ENCODE measurements at places on chromosomes 11 and 22.
A peak's percentile ranks its signal among the peaks of the same experiment; 100 is the strongest.

DNA sequence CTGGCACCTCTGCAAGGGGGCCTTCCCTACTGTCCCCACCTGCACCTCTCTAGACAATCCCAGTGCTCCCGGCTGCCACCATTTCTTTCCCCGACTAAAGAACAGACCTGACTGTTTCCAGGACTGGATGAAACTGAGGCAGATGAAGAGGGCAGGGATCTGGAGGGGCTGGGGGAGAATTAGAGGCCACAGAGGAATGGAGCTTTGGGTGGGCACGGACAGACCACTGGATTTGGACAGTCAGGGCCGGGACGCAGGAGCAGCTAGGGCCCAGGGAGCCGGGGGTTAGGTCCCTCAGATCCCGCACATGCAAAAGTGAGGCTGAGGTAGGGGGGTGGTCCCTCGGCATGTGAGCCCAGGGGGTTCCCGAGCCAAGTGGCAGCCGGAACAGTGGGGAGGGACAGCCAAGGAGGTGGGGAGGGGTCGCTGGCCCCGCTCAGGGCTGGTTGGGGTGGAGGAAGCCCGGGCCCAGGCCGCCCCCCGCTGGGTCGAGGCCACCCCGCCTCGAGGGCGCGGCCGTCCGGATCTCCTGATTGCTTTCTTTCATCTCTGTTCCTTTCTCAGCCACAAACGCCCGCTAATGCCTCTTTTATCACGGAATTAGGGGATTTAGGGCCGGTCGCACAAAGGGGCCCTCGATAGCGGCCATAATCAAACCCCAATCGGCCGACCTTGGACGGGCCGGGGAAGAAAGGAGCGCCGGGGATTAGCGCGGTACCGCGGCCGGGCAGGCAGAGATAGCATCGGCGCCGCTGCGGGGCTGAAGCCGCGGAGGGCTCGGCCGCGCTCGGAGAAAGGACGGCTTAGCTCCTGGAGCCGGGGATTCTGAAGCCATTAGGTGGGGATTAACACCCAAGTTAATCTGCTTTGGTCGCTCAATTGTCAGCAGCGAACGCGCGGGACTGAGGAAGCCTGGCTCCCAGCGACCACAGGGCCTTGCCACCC lies 9.3 kb downstream of the SLC25A1 start:
- DNase-seq, result no peak

GRCh38 chr11:65497141-65498041 lies 1.5 kb upstream of the MALAT1 start:
- peak; percentile 97 for DNase-seq

DNA sequence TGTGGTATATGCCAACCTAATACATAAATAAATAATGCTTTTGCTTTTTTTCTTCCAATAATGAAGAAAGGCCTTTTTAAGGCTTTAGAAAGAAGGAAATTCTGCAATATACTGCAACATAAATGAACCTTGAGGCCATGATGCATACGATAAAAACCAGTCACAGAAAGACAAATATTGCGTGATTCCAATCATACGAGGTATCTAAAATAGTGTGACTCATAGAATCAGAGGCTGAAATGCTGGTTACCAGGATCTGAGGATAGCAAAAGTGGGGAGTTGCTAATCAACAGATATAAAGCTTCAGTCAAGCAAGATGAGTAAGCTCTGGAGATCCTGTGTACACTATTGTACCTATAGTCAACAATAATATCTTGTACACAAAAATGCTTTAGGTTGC lies 24.2 kb downstream of the MS4A6A start:
- DNase-seq, result no peak

GRCh38 chr11:21321530-21321929 lies 652.1 kb downstream of the NELL1 start:
- DNase-seq, result no peak

DNA sequence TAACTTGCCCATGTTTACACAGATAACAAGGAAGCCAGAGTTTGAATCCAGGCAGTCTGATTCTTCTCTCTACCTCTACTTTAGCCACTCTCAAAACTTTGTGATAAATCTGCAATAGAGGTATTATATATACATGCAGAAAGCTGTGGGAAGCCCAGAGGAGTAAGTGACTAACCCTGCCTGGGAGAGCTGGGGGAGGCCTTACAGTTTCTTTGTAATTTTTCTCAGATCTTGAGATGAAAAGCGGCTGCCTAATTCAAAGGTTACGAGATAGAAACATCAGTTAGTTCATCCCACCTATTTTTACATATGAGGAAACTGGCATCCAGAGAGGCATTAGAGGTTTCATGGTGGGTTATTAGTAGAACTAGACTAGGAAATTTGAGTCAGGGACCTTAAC lies 4.9 kb downstream of the STIM1 start:
- DNase-seq, result no peak

DNA sequence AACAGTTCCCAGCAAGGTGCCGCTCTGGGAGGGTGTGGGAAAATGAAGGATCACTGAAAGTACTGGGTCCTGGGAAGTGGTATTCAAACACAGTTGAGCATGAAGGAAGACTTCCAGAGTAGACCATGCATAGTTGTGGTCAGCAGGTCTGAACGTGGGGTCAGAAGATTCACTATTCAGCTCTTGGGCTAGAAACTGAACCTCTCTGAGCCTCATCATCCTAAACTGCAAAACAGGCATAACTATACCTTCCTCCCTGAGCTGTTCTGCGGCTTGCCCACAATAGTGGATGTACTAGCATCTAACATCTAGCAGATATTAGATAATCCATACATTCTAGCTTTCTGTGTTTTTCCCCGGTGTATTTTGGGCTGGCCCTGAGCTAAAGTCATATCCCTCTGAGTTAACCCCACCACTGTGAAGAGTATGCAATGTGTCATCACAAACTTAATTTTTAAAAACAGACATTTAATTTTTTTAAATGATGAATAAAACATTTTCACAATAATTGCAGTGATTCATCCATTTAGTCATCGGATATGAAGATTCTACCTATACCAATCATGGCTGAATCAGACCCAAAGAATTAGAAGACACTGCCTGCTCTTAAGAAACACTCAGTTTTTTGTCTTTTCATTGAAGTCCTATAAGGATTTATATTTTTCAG lies 179.1 kb downstream of the BLID start:
- no peak for DNase-seq

- no peak for DNase-seq
Measured at GRCh38 chr22:49712195-49712791, 115.4 kb downstream of the BRD1 start.

- DNase-seq, result no peak
Measured at GRCh38 chr11:122337241-122337640, 221.2 kb upstream of the BLID start.

GRCh38 chr11:19370100-19370861 lies 129.5 kb upstream of the E2F8 start:
- DNase-seq, result no peak

DNA sequence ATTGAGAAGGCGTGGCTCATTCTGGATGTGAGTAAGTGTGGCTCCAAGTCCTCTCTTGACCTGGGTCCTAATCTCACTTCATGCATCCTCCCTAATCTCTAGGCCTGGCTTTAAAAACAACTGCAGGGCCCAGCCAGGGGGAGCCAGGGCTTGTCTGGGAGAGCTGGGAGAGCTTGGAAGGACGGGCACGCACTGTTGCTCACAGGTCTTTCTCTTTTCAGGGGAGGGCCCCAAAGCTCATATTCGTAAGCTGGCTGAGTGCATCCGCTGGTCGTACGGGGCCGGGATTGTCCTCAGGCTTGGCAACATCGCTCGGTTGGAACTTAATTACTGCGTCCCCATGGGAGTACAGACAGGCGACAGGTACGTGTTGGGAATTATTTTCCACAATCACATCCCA lies 34.1 kb upstream of the PARVB start:
- DNase-seq, result no peak

- DNase-seq, result no peak
Measured at GRCh38 chr11:18752502-18752901, 26.5 kb upstream of the IGSF22 start.

DNA sequence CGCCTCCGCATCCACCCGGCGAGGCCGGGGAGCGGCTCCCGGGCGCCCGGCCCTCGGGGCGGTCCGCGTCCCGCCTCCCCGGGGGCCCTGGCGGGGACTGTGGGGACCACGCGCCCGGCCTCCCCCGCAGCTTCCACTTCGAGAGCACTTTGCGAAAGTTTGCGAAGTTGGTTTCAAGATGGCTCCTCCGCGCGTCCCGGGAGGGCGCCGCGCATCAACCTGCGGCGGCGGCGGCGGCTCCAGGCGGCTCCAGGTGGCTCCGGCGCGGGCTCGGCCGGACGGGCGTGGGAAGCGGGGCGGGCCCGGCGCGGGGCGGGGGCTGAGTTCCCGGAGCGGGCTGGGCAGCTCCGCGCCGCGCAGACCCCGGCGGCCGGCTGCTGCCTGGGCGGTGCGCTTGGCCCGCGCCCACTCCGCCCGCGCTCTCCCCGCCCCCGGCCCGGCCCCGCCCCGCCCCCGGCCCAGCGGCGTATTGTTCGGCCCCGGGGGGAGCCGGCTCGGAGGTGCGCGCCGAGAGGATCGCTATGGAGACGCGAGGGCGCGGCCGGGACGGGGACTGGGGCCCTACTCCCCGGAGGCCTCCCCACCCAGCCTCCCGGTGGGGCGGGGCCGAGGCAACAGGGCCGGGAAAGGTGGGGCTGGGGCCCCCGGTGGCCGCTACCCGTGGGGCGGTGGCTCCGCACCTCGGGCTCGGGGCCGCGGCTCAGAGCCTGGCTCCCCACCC lies at the start of gene CELSR1:
Gene CELSR1 (minus strand): TSS at position 396 of the 721 bp plus-strand sequence. CDS start 450 bp downstream, outside the sequence.
- no peak for DNase-seq

DNA sequence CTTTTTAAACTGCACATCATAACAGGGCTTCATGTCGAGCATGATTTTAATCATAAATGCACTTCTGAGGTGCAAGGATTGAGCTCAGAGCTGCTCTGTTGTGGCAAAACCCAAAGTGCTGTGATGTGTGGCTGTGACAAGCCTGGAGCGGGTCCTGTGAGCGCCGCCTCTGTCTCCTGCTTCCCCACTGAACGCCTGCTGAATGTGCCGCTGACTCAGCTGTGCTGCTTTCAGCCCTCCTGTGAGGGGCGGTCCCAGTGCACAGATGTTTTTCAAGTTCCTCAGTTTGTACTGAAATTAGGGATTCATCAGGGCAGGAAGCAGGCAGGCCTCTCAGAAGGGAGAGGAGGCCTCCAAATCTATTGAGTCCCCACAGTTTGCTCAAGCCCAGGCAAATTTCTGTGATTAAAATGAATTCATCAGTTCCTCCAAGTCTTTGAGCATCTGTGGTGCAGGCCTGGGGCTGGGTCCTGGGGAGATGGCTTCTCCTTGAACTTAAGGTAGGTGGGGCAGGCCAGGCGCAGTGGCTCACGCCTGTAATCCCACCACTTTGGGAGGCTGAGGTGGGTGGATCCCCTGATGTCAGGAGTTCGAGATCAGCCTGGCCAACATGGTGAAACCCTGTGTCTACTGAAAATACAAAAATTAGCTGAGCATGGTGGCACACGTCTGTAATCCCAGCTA lies 3.0 kb upstream of the GTSE1 start:
- DNase-seq, result no peak

DNA sequence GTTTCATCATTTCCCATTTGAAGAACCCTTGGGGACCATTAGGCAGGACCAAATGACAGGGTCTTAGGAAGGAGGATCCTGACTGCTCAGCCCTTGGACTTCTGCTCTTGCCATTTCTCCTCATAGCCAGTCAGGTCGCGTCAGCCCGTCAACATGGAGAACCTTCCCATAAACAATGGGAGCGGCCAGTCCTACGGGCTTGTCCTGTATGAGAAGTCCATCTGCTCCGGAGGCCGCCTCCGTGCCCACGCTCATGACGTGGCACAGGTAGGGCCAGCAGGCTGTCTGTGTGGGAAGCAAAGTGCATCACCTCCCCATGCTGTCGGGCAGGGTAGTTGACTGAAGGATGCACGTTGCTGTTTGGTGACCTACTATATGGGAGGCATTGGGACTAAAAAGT lies 19.6 kb upstream of the GLB1L2 start:
- DNase-seq, result no peak

GRCh38 chr22:25167834-25168601 lies 31.6 kb upstream of the CRYBB3 start:
- DNase-seq, result no peak

DNA sequence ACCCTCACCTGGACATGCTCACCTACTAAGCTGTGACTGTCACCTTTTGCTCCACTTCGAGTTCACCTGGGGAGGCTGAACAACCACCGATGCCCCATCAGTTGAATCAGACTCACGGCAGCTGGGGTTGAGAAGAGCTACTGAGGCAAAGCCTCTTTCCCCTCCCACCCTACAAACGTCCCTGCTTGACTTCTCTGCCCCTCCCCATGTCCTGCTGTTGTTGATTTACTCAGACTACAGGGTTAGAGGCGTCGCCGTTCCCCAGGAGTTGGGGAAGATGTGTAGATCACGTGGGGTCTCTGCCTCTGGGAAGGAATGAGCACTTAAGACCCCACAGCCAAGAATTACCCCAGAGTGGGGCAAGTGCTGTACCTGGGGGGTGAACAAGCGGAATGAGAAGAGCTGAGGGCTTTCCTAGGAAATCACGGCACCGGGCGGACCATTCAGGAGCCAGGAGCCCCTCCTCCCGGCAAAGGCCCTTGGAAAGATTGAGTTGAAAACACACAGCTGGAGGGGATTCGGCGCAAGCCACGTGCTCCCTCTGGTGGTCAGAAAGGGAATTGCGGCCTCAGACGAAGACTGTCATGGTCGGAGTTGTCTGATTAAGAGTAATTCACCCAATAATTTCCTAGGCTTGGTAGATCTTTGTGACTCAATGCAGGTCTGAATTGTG lies 7.0 kb downstream of the FXYD2 start:
- DNase-seq, result peak; percentile 17

GRCh38 chr11:67345920-67346819 lies 7.2 kb downstream of the POLD4 start:
- no peak for DNase-seq

DNA sequence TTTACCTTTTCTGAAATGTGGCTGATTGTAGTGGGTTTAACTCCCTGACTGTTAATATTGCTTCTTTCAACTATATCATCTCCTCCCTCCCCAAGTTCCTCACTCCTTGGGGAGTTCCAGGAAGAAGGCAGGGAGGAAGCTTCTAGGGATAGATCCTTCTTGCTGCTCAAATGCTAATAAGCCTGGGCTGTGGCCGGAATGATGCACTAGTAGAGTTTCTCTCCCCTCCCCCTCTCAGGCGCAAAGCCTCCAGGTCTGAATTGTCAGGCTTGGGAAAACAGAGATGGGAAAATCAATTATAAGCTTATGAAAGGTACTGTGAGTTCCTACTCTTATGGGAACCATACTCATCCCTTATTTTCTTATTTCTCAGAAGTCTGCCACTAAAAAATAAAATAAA lies 30.8 kb downstream of the FEZ1 start:
- no peak for DNase-seq

All from T1000 (cell line).